ENCODE measurements at places on chromosomes 3 and 15.

DNA sequence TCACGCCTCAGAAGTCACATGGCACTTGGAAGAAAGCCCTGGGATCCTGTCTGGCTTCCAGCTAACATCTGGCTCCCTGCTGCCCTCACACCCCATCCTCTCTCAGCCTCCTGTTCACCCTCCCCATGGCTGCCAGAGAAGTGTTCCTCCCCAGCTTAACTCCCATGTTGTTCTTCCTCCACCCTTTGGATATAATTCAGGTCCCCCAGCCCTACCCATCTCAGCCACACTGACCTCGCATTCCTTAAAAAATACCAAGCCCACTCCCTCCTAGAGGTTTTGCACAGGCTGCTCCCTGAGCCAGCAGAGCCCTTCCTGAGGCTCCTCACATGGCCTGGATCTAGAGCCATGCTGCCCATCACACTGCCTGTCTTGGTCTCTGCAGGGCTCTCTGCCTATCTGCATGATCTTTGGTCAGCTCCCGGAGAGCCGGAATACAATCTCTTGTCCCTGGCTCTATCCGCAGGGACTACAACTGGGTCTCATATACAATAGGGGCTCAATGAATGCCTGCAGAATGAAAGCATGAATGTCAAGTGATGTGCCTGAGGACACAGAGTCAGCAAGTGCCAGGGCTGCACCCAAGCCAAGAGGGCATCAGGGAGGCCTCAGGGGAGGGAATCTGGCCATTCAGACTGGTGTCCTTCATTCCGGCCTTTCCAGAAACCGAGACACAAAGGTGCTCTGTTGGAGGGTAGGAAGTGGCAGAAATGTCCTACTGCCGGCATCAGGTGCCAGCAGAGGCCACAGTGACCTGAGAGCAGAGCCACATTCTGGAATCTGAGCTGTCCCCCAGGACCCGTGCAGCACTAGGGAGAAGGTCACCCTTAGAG is 3.8 kb upstream of the TKT start:
- no peak for DNase-seq

DNA sequence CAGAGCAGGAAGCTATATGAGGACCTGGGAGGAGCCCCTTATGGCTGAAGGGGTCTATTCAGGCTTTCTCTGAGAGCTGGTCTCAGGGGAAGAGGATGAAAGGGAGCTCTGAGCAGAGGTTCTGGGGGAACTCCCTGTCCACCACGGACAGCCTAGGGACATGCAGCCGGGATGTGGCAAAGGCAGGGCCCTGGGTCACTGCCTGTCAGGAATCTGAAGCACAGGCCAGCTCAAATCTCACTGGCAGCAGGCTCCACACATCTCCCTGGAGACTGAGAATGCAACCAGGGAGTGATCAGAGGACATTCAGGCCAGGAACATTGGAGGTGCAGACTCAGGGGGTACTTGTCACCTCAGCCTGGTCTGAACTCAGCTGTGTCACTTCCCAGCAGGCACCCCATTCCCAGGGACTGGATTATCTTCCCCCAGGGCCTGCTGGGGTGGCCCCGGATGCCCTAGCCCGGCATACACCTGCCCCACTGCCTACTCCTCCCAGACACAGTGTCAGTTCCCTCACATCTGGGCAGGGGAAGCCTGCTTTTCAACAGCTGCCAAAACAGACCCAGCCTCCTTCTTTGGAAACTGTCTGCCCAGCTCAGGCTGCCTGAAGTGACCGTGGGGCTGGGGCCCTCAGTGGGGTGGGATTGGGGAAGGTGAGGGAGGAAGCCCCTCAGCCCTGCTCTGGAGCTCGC is 18.3 kb upstream of the SEMA3F start:
- DNase-seq = no peak

DNA sequence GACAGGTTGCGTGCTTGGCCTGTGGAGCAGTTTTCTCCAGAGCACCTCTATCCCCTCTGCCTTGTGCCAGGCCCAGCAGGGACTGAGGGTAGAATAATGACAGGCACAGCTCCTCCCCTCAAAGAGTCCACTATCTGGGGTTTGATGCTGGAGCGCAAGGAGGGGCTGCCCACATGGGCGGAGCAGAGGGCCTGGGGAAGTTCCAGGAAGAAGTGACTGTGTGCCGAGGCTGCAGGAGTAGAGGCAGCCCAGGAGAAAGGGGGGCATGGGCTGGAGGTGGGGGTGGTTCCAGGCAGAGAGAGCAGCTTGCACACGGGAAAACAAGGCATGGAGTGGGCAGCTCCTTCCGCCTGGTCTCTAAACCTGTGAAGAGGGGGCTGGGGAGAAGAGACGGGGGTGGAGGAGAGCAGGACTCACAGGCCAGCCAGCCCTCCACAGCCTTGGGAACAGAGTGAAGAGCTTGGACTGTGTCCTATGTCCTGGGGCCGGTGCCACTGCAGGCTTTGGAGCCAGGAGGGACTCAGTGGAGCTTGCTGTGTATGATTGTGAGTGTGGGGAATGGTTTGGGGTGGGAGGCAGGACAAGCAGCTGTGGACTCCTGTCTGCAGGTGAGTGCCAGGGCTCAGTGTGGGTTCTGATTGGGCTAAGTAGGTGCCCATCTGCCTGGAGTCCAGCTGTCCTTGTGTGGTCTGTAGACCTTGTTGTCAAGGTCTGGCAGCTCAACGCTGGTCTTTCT is 48.1 kb downstream of the APBA2 start:
- no peak for DNase-seq

DNA sequence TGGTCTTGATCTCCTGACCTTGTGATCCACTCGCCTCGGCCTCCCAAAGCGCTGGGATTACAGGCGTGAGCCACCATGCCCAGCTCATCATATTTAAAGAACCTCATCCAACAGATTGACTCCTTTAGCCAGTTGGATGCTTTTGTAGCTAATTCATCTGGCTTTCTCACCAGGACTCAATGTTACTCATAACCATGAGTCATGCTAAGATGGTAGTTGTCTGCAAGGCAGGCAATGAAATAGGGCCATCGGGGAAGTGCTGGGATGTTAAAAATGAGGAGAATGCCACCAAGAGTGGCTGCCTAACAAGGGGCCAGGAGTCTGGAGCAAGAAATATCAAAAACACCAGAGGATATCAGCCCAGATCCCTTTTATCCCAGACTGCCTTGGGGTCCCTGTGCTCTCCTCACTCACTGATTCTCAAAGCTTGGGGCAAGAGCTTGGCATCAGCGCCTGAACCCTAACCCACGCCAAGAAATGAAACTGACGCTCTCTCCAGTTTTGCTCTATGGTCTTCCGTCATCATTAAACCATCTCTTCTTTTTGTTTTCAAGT is 7.4 kb upstream of the PCOLCE2 start:
- DNase-seq = no peak

GRCh38 chr3:74539876-74540275 is 74.6 kb downstream of the CNTN3 start:
- no peak for DNase-seq

All from activated CD4-positive, alpha-beta T cell treated with anti-CD3 and anti-CD28 coated beads, Interleukin-2, amount 50 U/mL, for 1 hour (primary cell).